Ascending aorta (tissue), 2 donors: ENCODE measurements at places on chromosomes 1 and 21.

GRCh38 chr1:237712586-237713157 is 178.1 kb downstream of the ZP4 start:
- H3K27me3 ChIP-seq = no peaks in the 10 kb centered on the region
- DNase-seq = no peak
- H3K4me1 ChIP-seq = no peaks in the 10 kb centered on the region
- H3K36me3 ChIP-seq = peaks cover 4% of the 10 kb centered on the region

- H3K4me3 ChIP-seq = no peak overlapping the region
- no peaks in the 10 kb centered on the region for H3K27me3 ChIP-seq
- no peaks in the 10 kb centered on the region for H3K4me1 ChIP-seq
- DNase-seq = no peak
- H3K27ac ChIP-seq = no peak overlapping the region
These were observed 194.3 kb upstream of the CAMK1G start for GRCh38 chr1:209389258-209389657.

DNA sequence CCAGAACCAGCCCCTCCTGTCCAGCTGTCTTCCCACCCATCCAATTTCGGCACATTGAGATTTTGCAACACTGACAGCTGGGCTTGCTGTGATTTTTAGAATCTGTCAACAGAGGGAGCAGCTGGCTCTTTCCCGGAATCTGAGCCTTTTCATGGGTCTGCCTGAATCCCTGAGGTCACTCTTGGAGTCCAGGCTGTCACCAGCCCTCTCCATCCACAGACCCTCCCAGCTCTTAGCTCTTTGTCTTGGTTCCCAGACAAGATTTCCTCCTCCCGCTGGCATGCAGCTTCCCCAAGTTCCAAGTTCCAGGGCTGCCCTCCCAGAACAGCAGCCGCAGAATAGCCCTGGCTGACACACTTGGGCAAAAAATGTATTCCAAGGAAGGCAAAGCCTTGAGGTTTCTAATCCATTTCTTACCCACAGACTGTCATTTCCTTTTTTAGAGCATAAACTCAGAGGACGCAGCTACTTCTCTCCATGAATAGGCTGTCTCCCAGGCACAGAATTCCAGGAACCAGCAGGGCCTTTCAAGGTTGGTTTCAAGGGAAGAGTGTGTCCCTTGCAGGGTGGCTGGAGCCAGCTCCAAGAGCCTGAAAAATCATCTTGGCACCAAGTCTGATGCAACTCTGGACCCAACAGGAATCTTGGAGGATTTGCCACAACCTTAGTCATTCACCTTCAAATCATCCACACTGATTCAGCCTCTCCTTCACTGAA is 7.1 kb upstream of the TMEM61 start:
- no peaks in the 10 kb centered on the region for H3K4me1 ChIP-seq
- H3K27ac ChIP-seq = peak overlapping the region; percentile 77
- H3K27me3 ChIP-seq = no peaks in the 10 kb centered on the region
- H3K36me3 ChIP-seq = no peaks in the 10 kb centered on the region
- no peak for DNase-seq

DNA sequence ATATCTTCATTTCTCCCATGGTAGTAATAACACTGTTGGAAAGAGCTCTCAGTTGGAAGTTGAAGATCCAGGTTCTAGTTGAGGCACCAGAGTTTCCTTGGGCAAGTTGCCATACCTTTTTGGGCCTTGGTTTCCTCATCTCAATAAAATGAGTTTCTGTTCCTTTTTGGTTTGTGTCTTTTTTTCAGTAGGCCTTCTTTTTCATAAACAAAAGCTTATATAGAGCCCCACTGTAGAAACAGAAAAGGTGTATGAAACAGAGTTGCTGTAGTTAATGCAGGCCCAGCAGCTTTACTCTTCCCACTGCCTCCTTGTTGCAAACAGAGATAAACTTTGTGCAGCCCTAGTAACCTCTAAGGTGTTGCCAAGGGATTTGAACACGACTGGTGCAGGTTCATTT is 41.7 kb downstream of the WNT4 start:
- H3K27me3 ChIP-seq = no peaks in the 10 kb centered on the region
- H3K36me3 ChIP-seq = peaks cover 32% of the 10 kb centered on the region
- H3K27ac ChIP-seq = no peak overlapping the region
- DNase-seq = no peak

DNA sequence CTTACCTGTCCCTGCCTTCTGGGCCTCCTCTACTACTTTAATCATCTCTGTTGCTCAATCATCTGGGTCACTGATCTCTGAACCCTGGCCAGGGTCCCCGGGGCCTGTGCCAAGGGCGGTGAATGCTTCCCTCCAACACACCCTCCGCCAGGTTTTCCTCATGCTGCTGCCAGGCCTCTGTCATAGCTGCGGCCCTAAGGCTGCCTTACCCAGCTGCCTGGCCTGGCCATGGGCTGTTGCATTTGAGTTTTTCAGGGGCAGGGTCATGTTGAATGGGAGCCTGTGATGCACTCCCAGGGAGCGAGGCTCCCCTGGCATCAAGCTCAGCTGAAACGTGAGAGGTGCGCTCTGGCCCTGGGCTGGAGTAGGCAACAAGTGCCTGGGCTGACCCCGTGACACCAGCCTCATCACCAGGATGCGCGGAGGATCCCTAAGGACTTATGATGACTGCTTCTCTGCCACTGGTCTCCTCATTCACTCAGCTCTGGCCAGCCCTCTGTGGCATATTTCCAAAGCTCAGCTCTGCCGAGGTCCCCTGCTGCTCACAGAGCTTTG is 7.6 kb downstream of the EDN2 start:
- no peaks in the 10 kb centered on the region for H3K36me3 ChIP-seq
- no peak for DNase-seq

GRCh38 chr21:32414579-32415358 is 2.3 kb downstream of the EVA1C start:
- H3K4me3 ChIP-seq = peak overlapping the region; percentile 81
- no peak for DNase-seq

DNA sequence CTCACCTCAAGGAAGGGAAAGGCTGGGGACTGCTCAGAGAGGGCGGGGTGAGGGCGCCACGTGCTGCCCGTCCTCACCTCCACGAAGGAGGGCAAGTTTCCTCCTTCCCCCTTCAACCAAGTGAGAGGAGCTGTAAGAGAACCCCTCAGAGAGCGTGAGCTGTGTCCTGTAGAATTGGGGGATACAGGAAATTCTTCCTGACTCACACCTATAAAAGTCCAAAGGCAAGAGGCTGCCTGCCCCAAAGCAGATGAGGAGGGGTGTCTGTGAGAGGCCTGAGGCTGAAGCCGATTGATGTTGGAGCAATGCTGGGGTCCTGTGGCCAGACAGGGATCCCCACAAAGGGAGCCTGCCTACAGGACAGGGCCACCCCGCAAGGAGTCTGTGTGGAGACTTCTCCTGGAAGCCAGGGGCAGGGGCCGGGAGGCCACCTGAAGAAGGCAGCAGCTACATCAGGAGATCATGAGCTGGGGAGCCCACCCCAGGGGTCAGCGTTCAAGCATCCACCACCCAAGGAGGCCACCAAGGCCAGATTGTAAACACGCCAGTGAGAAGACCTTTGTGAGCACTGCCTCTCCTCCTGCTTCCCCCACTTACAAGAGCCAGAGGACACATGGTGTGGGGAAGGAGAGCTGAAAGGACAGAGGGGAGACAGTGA is 27.7 kb downstream of the S100A6 start:
- H3K27ac ChIP-seq = peak overlapping the region; percentile 94
- no peak for DNase-seq

DNA sequence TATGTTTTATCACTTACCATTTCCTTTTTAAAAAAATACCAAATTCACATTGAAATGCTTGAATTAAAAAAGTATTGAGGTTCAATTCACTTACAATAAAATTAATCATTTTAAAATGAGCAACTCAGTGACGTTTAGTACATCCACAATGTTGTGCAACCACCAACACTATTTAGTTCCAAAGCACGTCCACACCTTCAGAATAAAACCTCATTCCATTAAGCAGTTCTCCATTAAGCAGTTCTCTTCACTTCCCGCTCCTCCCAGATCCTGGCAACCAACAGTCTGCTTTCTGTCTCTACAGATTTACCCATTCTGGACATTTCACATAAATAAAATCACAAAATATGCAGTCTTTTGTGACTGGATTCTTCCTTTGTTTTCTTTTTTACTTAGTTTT is 41.3 kb downstream of the GNG4 start:
- H3K4me3 ChIP-seq = no peak overlapping the region
- H3K27me3 ChIP-seq = no peaks in the 10 kb centered on the region
- no peak overlapping the region for H3K27ac ChIP-seq

- no peak for DNase-seq
- H3K4me3 ChIP-seq = no peak overlapping the region
- no peaks in the 10 kb centered on the region for H3K4me1 ChIP-seq
- peaks cover 61% of the 10 kb centered on the region for H3K36me3 ChIP-seq
- H3K27me3 ChIP-seq = no peaks in the 10 kb centered on the region
- H3K27ac ChIP-seq = no peak overlapping the region
These were observed 37.1 kb downstream of the ARHGEF16 start for GRCh38 chr1:3491291-3492246.

GRCh38 chr1:11693024-11693590 is 1.6 kb downstream of the DRAXIN start:
- H3K4me3 ChIP-seq = no peak overlapping the region
- DNase-seq = peak; percentile 70
- H3K4me1 ChIP-seq = peaks cover 8% of the 10 kb centered on the region
- H3K36me3 ChIP-seq = no peaks in the 10 kb centered on the region

DNA sequence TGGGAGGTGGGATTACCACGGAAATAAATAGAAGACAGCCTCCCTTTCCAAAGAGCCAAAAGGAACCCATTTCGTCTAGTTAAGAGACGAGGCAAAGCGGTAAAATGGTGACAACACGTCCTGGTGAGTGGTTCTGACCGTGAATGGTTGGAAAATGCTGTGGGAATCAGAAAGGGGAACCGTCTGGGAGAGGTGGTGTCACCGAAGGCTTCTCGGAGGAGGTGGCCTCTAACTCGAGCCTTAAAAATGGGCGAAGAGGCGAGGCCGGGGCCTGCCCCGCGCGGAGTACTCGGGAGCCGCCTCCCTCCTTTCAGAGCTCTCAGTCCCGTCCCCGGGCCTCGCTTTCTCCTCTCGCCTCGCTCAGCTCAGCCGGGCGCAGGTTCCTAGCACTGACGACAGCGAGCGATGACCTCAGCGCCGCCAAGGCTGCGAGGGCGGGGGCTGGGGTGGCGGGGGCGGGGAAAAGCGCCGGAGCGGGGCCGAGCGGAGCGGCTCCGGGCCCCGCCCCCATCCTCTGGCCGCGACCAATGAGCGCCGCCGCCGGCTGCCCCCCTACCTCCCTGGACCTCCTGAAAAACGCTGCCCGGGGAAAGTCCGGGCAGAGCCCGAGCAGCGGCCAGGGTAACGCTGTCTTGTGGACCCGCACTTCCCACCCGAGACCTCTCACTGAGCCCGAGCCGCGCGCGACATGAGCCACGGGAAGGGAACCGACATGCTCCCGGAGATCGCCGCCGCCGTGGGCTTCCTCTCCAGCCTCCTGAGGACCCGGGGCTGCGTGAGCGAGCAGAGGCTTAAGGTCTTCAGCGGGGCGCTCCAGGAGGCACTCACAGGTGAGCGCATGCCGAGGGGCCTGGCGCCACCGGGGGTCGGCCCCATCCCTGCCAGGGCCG is at the start of gene BTG2:
TSS of gene BTG2 (plus strand) at position 601 of the 890 bp plus-strand sequence. CDS start at position 689, 88 bp downstream.
- H3K4me3 ChIP-seq = peak within 1 kb of the TSS; percentile 90
- peaks cover 43% of the 10 kb centered on the region for H3K36me3 ChIP-seq
- DNase-seq = peak; percentile 71
- peaks cover 25% of the 10 kb centered on the region for H3K4me1 ChIP-seq
- H3K27ac ChIP-seq = peak within 1 kb of the TSS; percentile 99
- no peaks in the 10 kb centered on the region for H3K27me3 ChIP-seq

GRCh38 chr1:94115254-94115899 is 5.6 kb downstream of the ABCA4 start:
- H3K4me1 ChIP-seq = no peaks in the 10 kb centered on the region
- H3K27me3 ChIP-seq = no peaks in the 10 kb centered on the region
- no peak for DNase-seq
- no peak overlapping the region for H3K4me3 ChIP-seq
- no peaks in the 10 kb centered on the region for H3K36me3 ChIP-seq

GRCh38 chr1:221583465-221583864 is 158.4 kb downstream of the DUSP10 start:
- no peaks in the 10 kb centered on the region for H3K27me3 ChIP-seq
- no peak overlapping the region for H3K27ac ChIP-seq
- H3K36me3 ChIP-seq = no peaks in the 10 kb centered on the region
- no peaks in the 10 kb centered on the region for H3K4me1 ChIP-seq
- no peak overlapping the region for H3K4me3 ChIP-seq
- no peak for DNase-seq

GRCh38 chr1:15739745-15740144 is 2.6 kb upstream of the TMEM82 start:
- no peaks in the 10 kb centered on the region for H3K36me3 ChIP-seq
- H3K27me3 ChIP-seq = no peaks in the 10 kb centered on the region
- DNase-seq = no peak
- H3K4me3 ChIP-seq = no peak overlapping the region

DNA sequence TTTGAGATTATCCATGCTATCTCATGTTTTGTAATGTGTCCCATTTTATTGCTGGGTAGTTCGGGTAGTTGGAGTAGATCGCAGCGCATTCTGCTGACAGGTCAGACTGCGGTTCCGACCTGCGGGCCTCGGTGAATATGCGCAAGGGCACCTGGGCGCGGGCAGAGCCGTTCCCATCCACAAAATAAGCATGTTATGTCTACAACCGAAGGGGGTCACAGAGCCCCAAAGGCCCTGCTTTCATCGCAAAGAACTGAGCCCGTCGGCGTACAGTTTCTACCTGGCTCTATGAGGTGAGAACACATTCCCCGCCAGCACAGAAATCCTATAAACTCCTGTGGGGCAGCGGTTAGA is 88.4 kb downstream of the PRKAB2 start:
- H3K4me1 ChIP-seq = peaks cover 2% of the 10 kb centered on the region
- peaks cover 17% of the 10 kb centered on the region for H3K27me3 ChIP-seq
- no peak for DNase-seq
- no peaks in the 10 kb centered on the region for H3K36me3 ChIP-seq

- H3K4me3 ChIP-seq = no peak overlapping the region
- no peak overlapping the region for H3K27ac ChIP-seq
- peaks cover 3% of the 10 kb centered on the region for H3K4me1 ChIP-seq
- H3K27me3 ChIP-seq = no peaks in the 10 kb centered on the region
- no peak for DNase-seq
These were observed 4.2 kb upstream of the BCL10 start for GRCh38 chr1:85280636-85281035.

- no peak overlapping the region for H3K4me3 ChIP-seq
- no peaks in the 10 kb centered on the region for H3K27me3 ChIP-seq
- peak; percentile 97 for DNase-seq
- H3K4me1 ChIP-seq = peaks cover 50% of the 10 kb centered on the region
- H3K36me3 ChIP-seq = peaks cover 36% of the 10 kb centered on the region
- peak overlapping the region; percentile 98 for H3K27ac ChIP-seq
These were observed 13.8 kb downstream of the HEYL start for GRCh38 chr1:39625462-39626273.

GRCh38 chr21:27290028-27290427 is 323.1 kb upstream of the ADAMTS5 start:
- H3K27ac ChIP-seq = no peak overlapping the region
- H3K4me1 ChIP-seq = peaks cover 17% of the 10 kb centered on the region
- H3K27me3 ChIP-seq = no peaks in the 10 kb centered on the region
- DNase-seq = no peak
